T-helper 22 cell (primary cell): ENCODE measurements at places on chromosomes 6 and 20.
A peak's percentile ranks its signal among the peaks of the same experiment; 100 is the strongest.

GRCh38 chr20:44171775-44172571 is 15.0 kb downstream of the JPH2 start:
- DNase-seq: no peak

- no peak for DNase-seq
Observed at GRCh38 chr20:37451616-37452015, 69.4 kb upstream of the NNAT start.

GRCh38 chr6:33702345-33702977 is 9.0 kb downstream of the UQCC2 start:
- DNase-seq: no peak

DNA sequence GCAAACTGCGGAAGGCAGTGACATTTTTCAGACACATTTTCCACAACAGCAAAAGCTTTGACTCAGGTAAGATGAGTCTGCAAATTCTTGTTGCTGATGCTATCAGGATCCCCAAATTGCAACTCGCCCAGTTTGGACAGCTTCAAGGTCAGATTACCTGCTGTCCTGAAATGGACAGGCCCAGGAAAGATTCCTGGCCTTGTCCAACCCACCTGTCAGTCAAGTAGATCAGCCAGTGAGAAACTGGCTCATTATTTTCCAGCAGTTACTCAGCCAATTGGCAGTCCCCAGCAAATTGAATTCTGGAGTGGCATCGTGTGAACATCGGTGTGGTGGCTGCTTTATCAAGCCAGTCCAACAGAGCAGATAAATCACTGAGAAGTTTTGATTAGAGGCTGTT is 84.5 kb upstream of the SNAP25 start:
- DNase-seq: no peak

GRCh38 chr6:112910256-112910655 is 563.1 kb downstream of the RFPL4B start:
- no peak for DNase-seq

- DNase-seq: no peak
Observed at GRCh38 chr6:96394727-96395126, 126.9 kb upstream of the UFL1 start.

DNA sequence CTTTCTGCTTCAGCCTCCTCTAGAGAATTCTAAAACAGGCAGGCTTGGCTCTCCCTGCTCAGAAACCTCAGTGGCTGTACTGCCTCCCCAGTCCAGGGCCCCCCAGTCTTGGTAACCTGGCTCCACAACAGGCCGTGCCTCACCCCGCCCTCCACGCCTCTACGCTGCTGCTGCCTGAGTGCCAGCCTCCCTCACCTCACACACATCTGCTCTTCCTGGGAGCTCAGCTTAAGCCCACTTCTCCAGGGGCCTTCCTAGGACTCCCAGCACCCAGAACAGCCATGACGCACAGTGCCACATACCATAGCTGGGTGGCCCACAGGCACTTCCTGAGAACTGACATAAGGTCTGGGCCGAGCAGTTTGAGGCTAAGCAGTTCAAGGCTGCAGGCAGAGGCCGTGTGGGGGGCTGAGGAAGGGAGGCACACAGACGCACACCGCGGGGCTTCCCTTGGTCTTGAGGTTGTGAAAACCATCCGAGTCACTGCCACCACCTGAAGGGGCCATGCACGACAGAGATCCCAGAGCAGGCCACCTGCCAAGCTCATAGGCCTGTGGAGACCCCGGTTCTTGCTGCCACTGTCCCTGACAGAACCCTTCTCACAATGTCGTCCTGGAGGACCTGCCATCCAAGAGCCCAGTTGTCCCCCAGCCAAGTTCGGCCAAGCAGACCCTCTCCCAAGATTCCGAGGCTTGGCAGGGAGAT is 42.6 kb downstream of the DSTN start:
- DNase-seq: peak; percentile 28

GRCh38 chr20:59411170-59411569 is 110.8 kb downstream of the EDN3 start:
- no peak for DNase-seq

- no peak for DNase-seq
Observed at GRCh38 chr6:74785236-74785635, 420.6 kb downstream of the COL12A1 start.

- no peak for DNase-seq
Observed at GRCh38 chr6:5905431-5906339, 101.0 kb downstream of the NRN1 start.

GRCh38 chr6:10961837-10962236 is 75.0 kb downstream of the SYCP2L start:
- no peak for DNase-seq

- no peak for DNase-seq
Observed at GRCh38 chr20:33561692-33562601, 72.1 kb downstream of the CBFA2T2 start.

GRCh38 chr6:89050155-89050554 is 30.4 kb upstream of the PNRC1 start:
- no peak for DNase-seq

- no peak for DNase-seq
Observed at GRCh38 chr6:167325766-167326165, 880 bp downstream of the TTLL2 start.

- DNase-seq: no peak
Observed at GRCh38 chr20:50400705-50401586, 109.2 kb upstream of the PTPN1 start.

DNA sequence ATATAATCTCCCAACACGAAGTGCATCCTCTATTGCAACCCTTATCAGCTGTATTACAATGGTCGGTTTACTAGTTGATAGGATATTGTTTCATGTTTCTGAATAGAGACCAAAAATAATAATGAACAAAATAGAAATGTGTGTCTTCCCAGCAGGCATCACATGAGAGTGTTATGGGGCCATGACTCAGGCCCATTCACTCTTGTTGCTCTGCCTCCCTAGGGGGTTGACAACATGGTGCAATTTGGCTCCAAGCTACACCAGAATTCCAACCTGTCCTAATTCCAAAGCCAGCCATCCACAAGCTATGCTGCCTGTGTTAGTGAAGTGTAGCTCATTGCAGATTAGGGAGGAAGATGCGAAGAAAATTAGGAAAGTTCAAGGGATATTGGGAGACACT is 13.1 kb upstream of the SAYSD1 start:
- DNase-seq: no peak

- DNase-seq: no peak
Observed at GRCh38 chr20:1810926-1811620, 84.1 kb upstream of the SIRPA start.

- DNase-seq: no peak
Observed at GRCh38 chr6:1215023-1215422, 96.9 kb upstream of the FOXQ1 start.

- no peak for DNase-seq
Observed at GRCh38 chr6:75643173-75643572, 41.5 kb downstream of the SENP6 start.

GRCh38 chr20:20204256-20204655 is 151.9 kb downstream of the CFAP61 start:
- no peak for DNase-seq

DNA sequence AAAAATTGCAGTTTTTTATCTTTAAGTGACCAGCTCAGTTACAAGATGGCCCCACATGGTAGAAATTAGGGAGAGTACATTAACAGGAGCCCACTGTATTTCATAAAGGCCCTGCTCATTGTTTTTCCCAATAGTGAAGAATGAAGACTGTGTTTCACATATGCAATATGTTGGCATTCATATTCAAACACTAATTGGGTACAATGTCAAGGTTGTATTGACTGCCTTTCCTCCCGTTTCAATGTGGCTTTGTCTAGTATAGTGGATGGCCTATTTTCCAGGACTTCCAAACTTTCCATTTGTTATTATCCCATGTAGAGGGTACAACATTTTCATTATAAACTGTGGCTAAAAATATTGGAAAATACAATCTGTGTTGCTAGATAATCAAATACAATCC is 51.3 kb downstream of the HDDC2 start:
- no peak for DNase-seq

- no peak for DNase-seq
Observed at GRCh38 chr20:49700411-49701185, 13.1 kb downstream of the B4GALT5 start.

DNA sequence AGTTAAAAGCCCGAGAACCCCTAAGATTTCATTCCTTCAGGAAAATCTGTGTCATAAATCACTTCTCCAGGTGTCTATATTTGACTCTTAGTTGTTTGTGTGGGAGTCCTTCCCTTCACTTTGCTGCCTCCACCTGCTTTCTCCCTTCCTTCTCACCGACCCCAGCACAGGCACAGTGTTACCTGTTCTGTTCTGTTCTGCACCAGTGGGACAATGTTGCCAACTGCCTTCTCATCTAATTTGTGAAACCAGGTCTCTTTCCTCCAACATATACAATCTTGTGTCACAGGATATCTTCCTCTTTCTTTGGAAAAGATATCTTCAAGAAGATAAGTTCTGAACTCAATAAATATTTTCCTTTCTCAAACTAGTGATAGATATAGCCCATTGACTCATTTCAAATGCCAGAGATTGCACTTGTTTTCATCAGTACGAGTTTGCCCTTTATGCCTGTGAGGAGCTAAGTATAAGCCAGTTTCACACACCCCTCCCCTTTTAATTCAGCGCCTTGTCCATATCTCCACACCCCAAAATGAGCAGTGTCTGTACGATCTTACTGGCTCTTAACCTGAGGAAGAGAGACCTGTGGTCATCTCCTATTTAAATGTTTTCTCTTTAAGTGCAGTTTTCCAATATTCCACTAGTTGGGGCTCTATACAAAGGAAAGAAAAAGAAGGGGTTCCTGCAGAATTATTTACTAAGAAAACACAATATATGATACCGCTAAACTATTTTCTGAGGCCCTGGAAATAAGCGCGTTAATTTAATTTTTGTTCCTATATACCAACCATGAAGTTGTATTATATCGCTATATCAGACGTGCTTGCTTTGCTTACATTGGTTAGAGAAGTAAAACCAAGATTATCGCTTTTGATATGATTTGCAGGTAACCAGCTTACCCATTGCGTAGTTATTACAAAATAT is 81.6 kb upstream of the PREP start:
- no peak for DNase-seq

- no peak for DNase-seq
Observed at GRCh38 chr6:122789182-122790027, at the start of gene SMPDL3A. TSS of gene SMPDL3A (plus strand) at chr6:122789258. CDS start at chr6:122789347, 89 bp downstream.

DNA sequence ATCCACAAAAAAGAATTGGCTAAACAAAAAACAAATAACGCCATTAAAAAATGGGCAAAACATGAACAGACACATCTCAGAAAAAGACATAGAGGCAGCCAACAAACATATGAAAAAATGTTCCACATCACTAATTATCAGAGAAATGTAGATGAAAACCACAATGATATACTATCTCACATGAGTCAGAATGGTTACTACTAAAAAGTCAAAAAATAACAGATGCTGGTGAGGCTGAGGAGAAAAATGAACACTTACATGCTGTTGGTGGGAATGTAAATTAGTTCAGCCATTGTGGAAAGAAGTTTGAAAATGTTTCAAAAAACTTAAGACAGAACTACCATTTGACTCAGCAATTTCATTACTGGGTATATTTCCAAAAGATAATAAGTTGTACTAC is 430.1 kb upstream of the JAG1 start:
- no peak for DNase-seq

- no peak for DNase-seq
Observed at GRCh38 chr6:136772685-136773472, 19.4 kb downstream of the MAP3K5 start.

GRCh38 chr20:62067547-62068260 is 2.0 kb upstream of the TAF4 start:
- no peak for DNase-seq

DNA sequence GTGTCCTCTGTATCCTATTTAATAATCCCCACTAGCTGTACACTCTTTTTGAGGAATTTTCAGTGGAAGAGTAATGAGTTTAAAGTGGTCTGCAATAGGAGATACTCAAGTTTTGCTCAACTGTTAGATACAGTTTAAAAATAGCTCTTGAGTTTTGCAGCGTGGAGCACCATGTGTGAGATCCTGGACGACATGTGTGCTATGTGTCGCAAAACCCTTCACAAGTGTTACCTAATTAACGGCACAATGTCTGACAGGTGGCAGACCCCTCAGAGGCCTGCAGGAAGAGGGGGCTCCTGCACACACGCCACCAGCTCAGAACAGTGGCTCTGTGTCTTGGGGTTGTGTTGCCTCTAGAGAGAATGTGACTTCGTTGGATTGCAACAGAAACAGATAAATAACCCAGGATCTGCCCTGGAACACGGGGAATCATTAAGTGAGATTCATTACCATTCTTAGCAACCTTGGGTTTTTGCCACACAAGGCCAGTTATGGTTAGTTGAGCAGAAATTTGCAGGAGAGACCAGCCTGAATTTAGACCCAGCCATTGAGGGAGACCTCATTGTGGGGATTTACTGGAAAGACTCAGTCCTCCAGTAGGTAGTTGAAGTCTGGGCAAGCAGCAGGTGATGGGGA is 73.8 kb downstream of the SASH1 start:
- DNase-seq: no peak

DNA sequence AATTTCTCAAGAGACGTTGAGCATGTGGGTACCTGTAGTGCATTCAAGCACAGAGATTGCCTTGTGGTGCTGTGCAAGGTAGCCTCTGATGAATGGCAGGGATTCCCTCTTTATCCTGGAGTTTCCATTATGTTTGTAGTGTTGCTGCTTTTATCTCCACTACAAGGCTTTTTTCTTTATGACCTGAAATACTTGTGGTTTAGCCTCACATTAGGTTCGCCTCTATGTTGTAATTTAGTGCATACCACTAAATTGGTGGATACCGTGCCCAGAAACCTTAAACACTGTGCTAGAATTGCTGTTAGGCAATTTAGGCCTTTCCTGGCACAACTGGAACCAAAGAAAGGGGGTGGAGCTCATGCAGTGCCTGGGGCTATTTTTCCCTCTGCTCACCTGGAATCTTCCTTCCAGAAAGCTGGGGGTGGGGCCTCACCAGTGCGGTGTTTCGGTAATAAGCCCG is 76.8 kb downstream of the NCOA7 start:
- no peak for DNase-seq

- no peak for DNase-seq
Observed at GRCh38 chr20:33576432-33577125, 85.5 kb upstream of the C20orf144 start.

- no peak for DNase-seq
Observed at GRCh38 chr6:96237638-96238347, 222.0 kb downstream of the FUT9 start.

- DNase-seq: no peak
Observed at GRCh38 chr20:45036044-45036755, 64.7 kb downstream of the KCNS1 start.

DNA sequence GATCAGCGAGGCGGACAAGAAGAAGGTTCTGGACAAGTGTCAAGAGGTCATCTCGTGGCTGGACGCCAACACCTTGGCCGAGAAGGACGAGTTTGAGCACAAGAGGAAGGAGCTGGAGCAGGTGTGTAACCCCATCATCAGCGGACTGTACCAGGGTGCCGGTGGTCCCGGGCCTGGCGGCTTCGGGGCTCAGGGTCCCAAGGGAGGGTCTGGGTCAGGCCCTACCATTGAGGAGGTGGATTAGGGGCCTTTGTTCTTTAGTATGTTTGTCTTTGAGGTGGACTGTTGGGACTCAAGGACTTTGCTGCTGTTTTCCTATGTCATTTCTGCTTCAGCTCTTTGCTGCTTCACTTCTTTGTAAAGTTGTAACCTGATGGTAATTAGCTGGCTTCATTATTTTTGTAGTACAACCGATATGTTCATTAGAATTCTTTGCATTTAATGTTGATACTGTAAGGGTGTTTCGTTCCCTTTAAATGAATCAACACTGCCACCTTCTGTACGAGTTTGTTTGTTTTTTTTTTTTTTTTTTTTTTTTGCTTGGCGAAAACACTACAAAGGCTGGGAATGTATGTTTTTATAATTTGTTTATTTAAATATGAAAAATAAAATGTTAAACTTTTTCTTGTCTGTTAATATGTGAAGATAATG is 2.2 kb downstream of the HSPA1B start:
- no peak for DNase-seq

- DNase-seq: no peak
Observed at GRCh38 chr20:42996141-42996540, 193.6 kb downstream of the PTPRT start.
